ENCODE measurements at places on chromosomes 11 and 22. TPM values are rescaled to one million over a fixed set of nuclear protein-coding genes. Genes with fewer than 3 reads are reported as not detected.

POU2AF1 gene
- 0.49 TPM for polyA plus RNA-seq

KDM2A gene
- polyA plus RNA-seq = 38.3 TPM

CARD18 gene
- not detected for polyA plus RNA-seq

DGAT2 gene
- polyA plus RNA-seq = 21.5 TPM

LIMK2 gene
- 20.5 TPM for polyA plus RNA-seq

MB gene
- polyA plus RNA-seq = 2.7 TPM

MYRF gene
- 70.8 TPM for polyA plus RNA-seq

UNC93B1 gene
- 8.1 TPM for polyA plus RNA-seq

OR8H3 gene
- polyA plus RNA-seq = not detected

DEAF1 gene
- polyA plus RNA-seq = 88.5 TPM

PPP2R5B gene
- 58.2 TPM for polyA plus RNA-seq

LIF gene
- 0.22 TPM for polyA plus RNA-seq

XNDC1N gene
- 2.0 TPM for polyA plus RNA-seq

UCP3 gene
- polyA plus RNA-seq = 1.1 TPM

OR52E5 gene
- polyA plus RNA-seq = not detected

MORC2 gene
- polyA plus RNA-seq = 32.1 TPM

RFPL1 gene
- not detected for polyA plus RNA-seq

PGR gene
- not detected for polyA plus RNA-seq

ADAMTS8 gene
- polyA plus RNA-seq = 4.0 TPM

MPPED1 gene
- 12.8 TPM for polyA plus RNA-seq

SLC6A5 gene
- polyA plus RNA-seq = not detected

NAGA gene
- polyA plus RNA-seq = 26.5 TPM

MMP27 gene
- polyA plus RNA-seq = not detected

CENATAC gene
- 6.2 TPM for polyA plus RNA-seq

SLC22A12 gene
- not detected for polyA plus RNA-seq

FRMD8 gene
- 20.3 TPM for polyA plus RNA-seq

TESMIN gene
- polyA plus RNA-seq = 12.9 TPM

CD6 gene
- 0.63 TPM for polyA plus RNA-seq

ROBO4 gene
- 7.4 TPM for polyA plus RNA-seq

LSP1 gene
- 3.7 TPM for polyA plus RNA-seq

IL10RA gene
- 2.6 TPM for polyA plus RNA-seq

KRTAP5-6 gene
- not detected for polyA plus RNA-seq

ACRV1 gene
- polyA plus RNA-seq = 1.4 TPM

AGBL2 gene
- 0.49 TPM for polyA plus RNA-seq

TMEM126A gene
- polyA plus RNA-seq = 28.8 TPM

OR10W1 gene
- not detected for polyA plus RNA-seq

OR51S1 gene
- not detected for polyA plus RNA-seq

CARD10 gene
- 3.7 TPM for polyA plus RNA-seq

C11orf52 gene
- 9.1 TPM for polyA plus RNA-seq

MRGPRE gene
- polyA plus RNA-seq = 6.6 TPM
